Activated gamma-delta T cell treated with Interleukin-2 at 50 U/mL for 16 hours (primary cell): ENCODE measurements at places on chromosomes 1 and 21.

- DNase-seq = no peak
Observed at GRCh38 chr21:32765058-32765457, 6.5 kb downstream of the PAXBP1 start.

- no peak for DNase-seq
Observed at GRCh38 chr1:205377355-205377754, 20.6 kb upstream of the KLHDC8A start.

GRCh38 chr1:107228704-107229371 lies 88.0 kb downstream of the NTNG1 start:
- no peak for DNase-seq

GRCh38 chr1:47675047-47675675 lies 237.3 kb downstream of the FOXD2 start:
- DNase-seq = no peak

GRCh38 chr1:186605762-186606350 lies 74.4 kb downstream of the PTGS2 start:
- DNase-seq = no peak

GRCh38 chr1:226123212-226123560 lies 60.7 kb downstream of the H3-3A start:
- no peak for DNase-seq

GRCh38 chr1:10904396-10905358 lies 107.8 kb upstream of the TARDBP start:
- DNase-seq = peak; percentile 53

- DNase-seq = no peak
Observed at GRCh38 chr1:147579532-147579931, 38.2 kb downstream of the BCL9 start.

- peak; percentile 10 for DNase-seq
Observed at GRCh38 chr1:36703526-36704208, 221.0 kb upstream of the CSF3R start.

DNA sequence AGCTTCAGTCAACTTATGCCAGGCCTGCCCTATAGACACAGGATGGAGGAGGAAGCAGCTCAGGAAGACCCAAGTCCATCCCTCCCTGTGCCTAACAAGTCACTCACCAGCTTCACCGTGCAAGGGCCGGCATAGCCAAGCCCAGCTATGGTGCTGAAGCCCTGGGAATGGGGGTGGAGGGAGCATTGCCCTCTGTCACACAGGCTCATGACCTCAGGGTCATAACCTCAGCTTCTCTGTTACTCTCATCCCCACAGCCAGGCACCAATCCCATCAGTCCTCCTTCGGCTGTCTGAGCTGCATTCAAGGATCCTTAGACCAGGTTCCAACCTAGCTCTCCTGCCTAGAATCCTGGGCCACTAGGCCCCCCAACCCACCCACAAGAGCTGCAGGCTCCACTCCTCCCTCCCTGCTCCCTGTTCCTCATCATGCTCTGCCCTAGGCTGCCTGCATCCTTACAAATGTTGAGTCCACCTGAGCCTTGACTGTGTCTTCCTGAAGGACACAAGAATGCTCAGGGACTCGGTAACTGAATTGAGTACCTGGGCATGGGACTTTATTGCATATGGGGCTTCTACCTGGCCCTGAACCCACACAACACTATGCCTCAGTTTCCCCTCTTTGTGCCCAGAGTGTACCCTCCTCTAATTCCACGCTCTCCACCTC lies 1.7 kb downstream of the CD244 start:
- no peak for DNase-seq

- DNase-seq = no peak
Observed at GRCh38 chr1:179066471-179066870, 15.4 kb upstream of the TOR3A start.

DNA sequence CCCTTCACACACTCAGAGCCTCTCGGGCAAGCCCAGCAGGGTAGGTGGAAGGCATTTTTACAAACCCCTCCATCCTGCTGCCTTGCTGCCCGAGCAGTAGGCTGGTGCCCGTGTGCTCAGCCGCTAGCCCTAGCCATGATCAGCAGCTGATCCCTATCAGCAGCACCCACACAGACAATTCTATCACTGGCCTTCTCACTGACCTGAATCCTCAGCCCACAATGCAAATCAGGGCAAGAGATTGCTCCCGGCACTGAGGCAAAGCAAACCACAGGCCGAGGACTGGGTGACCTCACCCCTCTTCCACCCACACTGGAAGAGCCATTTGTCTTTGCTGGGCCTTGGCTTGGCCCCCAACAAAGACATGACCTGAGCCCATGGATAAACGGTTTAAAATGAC lies 895 bp upstream of the PDZK1 start:
- DNase-seq = no peak

DNA sequence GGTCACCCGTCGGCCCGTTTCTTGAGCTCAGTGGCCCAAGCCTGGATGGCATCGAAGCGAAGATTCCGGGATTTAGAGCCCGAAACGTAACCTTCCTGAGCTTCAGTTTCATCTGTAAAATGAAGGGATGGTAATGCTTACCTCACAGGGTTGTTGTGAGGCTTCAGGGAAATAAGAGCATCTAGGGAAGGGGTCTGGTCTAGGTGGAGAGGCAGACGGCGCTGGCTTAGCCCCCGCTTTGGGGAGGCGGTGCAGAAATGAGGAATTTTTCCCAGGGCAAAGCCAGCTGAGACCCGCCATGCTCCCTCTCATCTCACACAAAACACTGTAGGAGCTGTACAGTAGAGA lies 717 bp upstream of the MYCL start:
- no peak for DNase-seq

GRCh38 chr21:45138199-45139002 lies 64.0 kb downstream of the ADARB1 start:
- DNase-seq = peak; percentile 70

- DNase-seq = no peak
Observed at GRCh38 chr1:34781844-34782391, 904 bp downstream of the GJB3 start.

DNA sequence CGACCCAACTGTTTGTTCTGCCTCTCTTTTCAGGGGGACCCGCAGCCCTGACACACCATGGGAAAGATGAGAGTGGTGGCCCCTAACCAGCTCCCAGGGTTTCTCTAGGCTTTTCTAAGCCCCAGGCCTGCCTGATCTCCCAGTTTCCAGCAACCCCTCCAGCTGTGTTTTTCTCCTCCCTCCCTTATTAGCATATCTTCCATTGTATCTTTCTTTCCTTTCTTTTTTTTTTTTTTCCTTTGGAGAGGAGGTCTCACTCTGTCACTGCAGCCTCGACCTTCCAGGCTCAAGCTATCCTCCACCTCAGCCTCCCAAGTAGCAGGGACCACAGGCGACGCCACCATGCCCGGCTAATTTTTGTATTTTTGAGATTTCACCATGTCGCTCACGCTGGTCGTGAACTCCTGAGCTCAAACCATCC lies 1.8 kb upstream of the CERS2 start:
- DNase-seq = no peak

DNA sequence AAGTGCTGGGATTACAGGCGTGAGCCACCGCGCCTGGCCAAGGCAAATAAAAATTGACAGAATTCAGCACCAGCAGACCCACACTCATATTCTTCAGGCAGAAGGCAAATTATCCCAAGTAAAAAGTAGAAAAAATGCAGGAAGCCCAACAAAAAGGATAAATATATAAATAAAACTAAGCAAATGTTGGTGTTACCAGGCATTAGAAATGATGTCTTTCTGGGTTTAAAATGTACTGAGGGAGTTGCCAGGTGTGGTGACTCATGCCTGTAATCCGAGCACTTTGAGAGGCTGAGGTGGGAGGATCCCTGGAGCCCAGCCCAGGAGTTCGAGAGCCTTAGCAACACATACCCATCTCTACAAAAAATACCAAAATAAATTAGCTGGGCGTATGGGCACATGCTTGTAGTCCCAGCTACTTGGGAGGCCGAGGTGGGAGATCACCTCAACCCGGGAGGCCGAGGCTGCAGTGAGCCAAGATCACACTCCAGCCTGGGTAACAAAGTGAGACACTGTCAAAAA lies 6.3 kb downstream of the INTS11 start:
- no peak for DNase-seq
